NCI-H510A (cell line): ENCODE measurements at places on chromosomes 16 and 17.

DNA sequence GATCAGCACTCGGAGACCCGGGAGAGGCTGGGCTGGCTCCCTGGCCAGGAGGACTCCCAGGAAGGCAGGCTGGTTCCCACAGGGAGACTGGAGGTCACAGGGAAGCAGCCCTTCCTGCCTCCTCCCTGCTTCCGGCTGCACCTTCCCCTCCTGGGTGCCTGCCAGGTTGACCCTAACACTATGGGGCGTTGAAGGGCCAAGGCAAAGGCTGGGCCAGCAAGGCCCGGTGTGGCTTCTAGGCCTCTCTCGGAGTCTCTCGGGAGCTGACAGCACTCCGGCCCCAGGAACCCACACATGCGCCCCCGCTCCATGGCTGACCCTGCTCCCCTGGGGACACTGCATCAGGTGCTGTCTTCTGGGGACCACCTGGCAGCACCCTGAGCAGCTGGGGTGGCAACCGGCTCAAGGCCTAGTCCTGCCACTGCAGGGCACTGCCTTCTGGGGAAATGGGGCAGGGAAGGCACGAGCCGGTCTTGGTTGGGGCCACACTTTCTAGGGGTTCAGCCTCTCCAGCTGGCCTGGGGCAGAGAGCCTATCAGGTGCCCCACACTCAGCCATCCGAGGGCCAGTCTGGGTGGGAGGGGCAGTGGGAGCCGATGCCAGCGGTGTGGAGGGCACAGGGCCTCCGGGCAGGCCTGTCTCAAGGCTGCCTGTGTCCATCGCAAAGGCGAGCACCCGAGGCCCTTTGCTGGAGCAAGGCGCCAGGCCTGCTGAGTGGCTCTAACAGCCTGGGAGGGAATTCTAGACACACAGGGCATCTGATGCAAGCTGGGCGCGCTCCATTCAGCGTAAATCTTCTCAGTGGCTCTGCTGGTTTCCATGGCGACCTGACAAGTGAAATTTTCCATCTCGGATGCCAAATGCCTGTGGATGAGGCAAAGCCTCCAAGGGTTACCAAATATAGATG, 5.6 kb upstream of the MTSS2 start:
- no peak for DNase-seq

GRCh38 chr16:72199761-72200337, 27.9 kb upstream of the PMFBP1 start:
- no peak for DNase-seq

- no peak for DNase-seq
These were observed 27.0 kb downstream of the MRTFB start for GRCh38 chr16:14098081-14098480.

DNA sequence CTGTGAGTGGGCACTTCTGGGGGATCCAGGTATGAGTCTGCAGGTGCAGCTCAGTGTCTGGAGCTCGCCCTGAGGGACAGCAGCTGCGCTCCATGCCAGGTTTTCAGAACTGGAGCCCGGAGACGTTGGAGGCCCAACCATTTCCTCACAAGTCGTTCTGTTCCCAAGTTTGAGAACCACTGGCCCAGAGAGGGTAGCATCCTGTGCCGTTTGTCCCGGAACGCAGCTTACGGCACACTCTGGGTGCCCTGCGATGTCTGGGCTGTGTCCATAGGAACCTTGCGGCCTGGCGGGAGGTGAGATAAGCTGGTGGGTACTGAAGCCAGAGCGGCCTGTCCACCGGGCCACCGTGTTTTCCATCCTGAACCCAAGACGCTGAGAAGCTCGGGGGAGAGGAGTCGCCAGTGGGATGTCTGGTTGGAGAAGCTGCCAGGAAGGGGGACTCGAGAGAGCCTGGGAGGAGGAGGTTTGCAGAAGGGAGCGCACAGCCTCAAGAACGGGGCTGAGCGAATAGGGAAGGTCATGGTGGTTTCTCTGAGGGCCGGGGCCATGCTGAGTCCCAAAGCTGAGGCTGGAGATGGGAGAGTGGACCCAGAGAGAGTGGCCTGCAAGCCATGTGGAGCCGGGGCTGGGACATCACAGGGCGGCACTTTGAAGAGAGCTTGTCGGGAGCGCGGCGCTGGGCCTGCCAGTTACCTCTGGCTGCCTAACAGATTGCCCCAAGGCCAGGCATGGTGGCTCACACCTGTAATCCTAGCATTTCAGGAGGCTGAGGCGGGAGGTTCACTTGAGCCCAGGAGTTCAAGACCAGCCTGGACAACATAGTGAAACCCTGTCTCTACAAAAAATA, 211.0 kb upstream of the GSE1 start:
- DNase-seq = no peak

DNA sequence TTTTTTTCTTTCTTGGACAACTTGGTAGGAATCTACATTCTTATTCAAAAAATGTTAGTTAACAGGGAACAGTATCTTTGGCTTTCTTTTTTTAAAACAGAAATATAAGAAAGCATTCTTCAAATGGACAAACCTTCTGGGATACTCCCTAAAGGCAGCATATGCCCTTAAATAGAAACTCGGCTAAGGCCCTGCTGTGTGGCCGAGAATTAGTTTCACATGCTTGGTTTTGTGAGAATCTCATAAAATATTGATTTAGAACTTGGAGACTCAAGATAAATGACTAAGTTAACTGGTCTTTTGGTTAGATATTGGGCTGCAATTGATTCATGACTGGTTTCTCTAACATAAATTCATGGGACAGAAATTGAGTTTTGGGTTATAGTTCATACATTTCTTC, 359.9 kb upstream of the XYLT1 start:
- no peak for DNase-seq

DNA sequence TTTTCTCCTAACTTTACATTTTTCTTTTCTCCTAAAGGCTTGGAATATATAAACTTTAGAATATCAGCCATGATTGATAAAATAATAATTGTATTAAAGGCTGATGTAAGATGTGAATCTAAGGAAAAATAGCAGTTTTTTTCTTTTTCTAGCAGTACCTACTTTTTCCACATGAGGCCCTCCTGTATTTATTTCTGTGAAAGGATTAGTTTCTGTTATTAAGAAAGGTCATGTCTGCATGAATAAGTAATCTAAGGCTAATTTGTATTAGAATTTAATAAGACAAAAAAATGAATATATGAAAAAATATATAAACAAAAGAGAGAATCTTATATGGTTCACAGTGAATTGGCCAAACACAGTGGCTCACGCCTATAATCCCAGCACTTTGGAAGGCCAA, 85.3 kb downstream of the STXBP4 start:
- no peak for DNase-seq

DNA sequence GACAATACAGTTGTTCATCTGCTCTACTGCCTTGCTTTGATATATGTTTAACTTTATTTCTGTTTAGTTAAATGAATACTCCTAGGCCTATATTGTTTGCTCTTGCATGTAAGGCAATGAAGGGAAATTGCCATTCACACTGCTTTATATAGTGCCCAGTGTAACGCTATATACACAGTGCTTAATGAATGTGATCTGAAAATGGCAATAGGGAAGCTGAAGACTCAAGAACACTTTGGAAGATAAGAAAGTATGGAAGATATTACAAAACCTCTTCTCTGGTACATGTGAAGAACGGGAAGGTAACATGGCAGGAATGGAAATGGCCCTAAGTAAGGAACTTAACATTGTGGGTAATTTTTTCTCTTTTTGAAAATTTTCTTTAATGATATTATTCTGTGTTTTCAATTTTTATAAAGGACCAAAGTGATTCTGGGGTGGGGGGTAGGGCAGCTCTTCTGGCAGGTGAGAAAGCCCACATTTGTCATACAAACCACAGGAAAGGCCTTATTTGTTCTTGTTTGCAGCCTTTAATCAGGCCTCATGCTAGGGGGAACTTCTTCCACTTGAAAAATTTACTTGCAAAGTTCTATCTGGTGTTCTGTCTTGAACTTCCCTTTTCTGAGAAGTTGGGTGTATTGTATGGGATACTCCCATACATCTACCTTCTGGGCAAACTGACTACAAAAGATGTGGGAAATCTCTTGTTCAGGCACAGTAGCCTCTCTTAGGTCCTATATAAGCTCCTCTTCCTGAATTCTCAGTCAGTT, 100.8 kb upstream of the CORO6 start:
- DNase-seq = no peak

DNA sequence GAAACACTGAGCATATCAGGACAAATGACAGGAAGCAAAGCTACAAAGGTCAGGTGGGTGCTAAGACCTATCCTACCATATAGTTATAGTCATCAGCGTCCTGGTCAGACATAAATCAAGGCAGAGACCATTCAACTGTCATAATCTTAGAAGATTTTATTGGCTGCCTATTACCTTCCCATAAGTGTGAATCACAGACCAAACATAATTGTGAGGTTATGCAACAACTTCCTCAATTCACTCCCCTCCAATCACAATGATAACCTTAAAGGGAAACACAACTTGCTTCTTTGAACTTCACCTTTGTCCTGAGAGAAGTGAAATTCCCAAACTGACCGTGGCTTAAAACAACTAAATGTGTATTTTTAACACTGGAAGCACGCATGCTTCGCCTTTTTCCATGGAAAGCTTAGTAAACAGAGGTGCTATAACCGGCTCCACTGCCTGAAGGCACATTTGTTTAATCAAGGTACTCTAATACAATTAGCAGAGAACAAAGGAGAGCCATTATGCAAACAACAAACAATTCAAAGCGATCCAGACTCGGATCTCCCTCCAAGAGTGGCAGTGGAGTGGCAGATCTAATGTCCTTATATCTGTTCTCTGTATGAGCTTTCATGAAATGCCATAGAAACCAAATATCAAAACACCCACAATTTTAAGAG, 84.9 kb downstream of the TMEM114 start:
- DNase-seq = no peak

- DNase-seq = no peak
These were observed 111.7 kb downstream of the ABCA8 start for GRCh38 chr17:68843522-68843921.

GRCh38 chr17:27878776-27879562, 14.2 kb downstream of the LYRM9 start:
- peak; percentile 33 for DNase-seq

- no peak for DNase-seq
These were observed 536.3 kb upstream of the EEF2KMT start for GRCh38 chr16:5633845-5634440.

- DNase-seq = no peak
These were observed 60.6 kb upstream of the KIFC3 start for GRCh38 chr16:57862698-57863433.

- no peak for DNase-seq
These were observed 232.3 kb downstream of the XYLT1 start for GRCh38 chr16:17238285-17239028.

- no peak for DNase-seq
These were observed 2.6 kb upstream of the TMEM219 start for GRCh38 chr16:29959293-29959692.

DNA sequence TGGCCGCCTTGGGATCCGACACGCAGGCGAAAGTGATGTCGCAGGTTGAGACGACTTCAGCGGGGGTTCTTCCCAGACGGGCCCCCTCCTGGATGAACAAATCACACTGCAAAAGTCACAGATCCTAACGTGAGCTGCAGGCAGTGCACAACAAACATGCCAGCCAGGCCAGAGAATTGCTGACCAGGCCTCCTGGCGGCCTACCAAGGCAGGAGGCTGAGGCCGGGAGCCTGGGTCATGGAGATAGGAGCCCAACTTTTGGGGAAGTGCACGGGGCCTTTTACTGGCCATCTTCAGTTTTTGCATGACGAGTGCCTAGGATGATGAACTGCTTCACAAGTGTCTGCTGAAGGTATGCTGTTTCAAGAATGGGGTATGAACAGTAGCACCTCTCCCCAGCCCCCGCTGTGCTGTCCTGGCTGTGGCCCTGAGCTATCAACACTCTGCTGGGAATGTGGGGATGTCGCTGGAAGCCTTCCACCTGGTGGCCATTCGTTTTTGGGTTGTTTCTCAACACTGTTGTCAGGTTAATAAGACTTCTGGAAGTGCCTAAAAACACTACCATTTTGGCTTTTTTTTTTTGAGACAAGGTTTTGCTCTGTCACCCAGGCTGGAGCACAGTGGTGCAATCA, 12.2 kb upstream of the ROGDI start:
- DNase-seq = no peak
